ENCODE measurements at places on chromosomes 11 and 22.

- no peak for DNase-seq
Measured at GRCh38 chr11:79381036-79381435, 59.8 kb downstream of the TENM4 start.

- DNase-seq: no peak
Measured at GRCh38 chr11:120248551-120249278, 8.8 kb downstream of the POU2F3 start.

GRCh38 chr11:64834723-64835615 lies 9.5 kb downstream of the CDC42BPG start:
- DNase-seq: no peak

DNA sequence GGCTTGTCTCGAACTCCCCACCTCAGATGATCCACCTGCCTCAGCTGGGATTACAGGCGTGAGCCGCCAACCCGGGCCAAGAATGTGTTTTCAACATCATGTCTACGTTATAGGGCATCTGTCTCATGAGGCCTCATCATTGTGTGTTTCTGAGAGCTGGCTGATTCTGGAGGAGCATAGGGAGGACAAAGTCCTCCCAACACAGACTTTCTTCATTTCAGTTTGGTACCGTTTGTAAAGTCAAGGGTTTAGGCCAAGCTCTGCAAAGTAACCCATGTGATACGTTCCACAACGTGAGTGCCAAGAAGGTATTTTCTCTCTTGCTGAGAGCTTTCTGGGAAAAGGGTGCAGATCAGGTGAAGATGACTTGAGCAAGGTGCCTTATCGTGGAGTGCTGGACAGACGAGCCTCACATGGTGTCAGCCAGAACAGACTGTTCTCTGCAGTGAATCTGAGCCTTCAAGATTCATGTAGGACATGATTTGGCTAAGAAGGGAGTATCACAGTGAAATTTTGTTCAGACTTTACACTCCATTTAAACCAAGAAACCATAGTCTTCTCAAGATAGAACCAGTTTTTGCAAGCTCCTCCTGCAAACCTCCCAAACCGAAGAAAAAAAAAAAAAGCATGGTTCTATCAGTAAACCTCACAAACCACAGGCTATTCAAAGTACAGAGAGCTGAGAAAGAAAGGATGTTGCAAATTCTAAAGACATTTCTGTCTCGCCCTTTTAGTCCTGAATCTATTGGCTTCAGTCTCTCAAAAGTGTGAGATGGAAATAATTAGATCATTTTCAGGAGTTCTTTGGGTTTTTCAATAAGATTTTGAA lies 71.7 kb downstream of the DBX1 start:
- no peak for DNase-seq

DNA sequence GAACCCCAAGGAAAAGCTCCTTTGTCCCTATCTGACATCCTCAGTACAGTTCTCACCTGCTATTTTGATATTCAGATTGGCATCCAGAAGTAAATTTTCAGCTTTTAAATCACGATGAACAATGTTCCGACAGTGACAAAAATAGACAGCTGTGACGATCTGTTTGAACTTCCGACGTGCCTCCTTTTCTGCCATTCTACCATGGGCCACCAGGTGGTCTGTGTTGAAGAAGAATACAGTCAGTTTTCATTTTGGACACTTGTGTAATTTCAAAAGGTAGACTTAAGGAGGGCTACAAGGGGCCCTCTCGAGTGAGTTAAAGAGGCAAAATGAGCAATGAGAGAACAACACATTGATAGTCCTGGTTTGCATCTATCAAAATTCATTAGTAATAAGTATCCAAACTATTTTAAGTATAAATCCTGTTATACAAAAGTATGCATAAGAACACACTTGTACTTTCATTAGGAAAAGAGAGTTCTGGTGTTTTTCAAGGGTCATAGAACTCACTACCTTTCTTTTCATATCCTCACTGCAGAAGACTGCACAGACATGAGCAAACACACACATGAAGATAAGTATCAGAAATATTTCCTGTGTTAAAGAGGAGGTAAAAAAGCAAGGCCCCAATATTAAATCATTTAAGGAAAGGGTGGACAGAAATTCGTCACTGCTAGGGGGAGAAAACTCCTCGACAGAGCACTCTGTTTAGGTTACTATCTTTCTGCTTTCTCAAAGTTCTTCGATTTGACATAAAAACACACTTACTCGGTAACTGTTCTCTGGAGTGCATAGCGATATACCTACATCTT lies 89.9 kb upstream of the APOA1 start:
- DNase-seq: peak; percentile 32
